ENCODE measurements at places on chromosomes 5 and 9.
A peak's percentile ranks its signal among the peaks of the same experiment; 100 is the strongest.

GRCh38 chr9:114611516-114612271 is 603 bp downstream of the TMEM268 start:
- peak; percentile 73 for DNase-seq

DNA sequence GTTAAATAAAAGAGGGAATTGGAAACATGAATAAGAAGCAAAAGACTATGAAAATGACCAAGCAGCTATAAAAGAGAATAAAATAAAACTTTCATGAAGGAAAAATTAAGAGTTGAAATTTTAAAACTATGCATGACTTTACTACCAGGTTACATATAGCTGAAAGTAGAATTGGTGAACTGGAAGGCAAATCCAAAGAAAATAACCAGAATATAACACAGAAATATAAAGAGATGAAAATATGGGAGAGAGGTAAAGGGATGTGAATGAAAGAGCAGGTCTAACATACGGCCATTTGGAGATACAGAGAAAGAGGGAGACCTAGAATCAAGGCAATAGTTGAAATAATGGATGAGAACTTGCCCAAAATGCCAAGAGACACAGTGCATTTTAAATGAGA is 42.9 kb upstream of the TDRD7 start:
- DNase-seq = no peak

GRCh38 chr5:9343146-9343850 is 202.6 kb downstream of the SEMA5A start:
- DNase-seq = peak; percentile 45

DNA sequence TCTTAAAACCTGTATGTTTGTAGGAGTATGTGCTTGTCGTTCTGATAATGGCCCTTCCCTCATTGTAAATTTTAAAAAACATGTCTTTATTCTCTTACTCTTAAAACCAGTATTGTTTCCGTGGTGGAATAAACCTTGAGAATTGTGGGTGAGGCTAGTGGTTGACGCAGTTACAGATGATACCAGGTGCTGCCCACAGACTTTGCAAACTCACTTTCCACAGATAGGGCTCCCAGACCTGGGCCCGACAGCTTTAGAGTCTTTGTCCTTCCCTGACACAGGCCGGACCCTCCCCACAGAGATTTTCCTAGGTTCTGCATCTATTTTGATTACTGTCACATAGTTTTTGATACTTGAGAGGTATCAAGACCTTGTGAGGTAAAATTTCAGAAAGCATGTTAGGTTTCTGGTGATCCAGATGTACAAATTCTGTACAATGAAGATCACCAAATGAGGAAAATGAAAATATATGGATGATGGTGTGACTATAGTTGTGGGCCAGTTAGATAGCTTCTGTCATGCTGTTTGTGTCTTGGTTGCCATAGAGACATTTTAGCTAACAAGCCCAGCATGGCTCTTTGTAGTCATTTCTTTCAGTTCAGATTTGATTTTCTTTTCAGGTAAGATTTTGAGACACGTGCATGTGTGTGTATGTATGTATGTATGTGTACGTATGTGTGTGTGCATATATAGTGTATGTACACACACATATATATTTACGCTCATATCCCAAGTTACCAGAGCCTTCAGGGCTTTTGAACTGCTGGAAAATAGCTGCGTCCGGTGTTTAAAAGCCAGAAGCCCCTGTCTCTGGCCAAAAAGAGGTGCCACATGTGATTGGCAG is 33.8 kb downstream of the DMRT1 start:
- DNase-seq = no peak

DNA sequence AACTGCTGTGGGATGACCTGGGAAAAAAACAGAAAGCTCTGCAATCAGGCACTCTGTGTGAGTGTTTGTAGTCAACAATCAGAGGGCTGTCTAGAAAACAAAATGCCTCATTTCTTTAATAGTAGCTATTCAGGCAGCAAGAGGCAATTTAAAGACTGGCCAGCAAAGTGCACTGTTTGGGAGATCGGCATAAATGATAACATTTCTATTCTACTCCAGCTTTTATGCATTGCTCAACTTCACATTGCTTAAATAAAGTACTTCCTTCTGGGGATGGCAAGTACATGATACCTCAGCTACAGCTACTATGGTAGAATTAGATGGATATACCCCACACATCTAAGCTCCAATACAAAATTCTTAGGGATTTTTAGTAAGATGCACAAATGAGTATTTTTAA is 193.1 kb downstream of the DCP2 start:
- peak; percentile 39 for DNase-seq

DNA sequence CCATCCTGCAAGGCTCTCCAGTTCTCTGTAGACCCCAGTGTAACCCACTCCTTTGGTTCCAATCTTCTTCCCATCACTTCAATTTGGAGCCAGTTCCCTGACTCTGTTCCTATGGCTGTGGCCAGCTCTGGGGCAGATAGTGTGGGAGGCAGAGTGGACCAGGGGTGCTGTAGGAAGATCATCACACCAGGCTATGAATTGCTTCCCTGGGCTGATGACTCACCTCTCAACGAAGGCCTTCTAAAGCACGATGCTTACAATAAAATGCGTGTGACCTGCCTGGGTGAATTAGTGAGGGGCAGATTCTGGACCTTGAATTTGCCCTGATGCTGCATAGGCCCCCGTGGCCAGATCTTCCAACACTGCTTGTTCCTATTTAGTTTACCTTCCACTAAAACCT is 289.7 kb downstream of the FBXL7 start:
- DNase-seq = no peak

- DNase-seq = peak; percentile 18
Measured at GRCh38 chr5:98999631-99000030, 70.8 kb upstream of the CHD1 start.

GRCh38 chr5:76365561-76365960 is 37.5 kb upstream of the IQGAP2 start:
- DNase-seq = no peak

- DNase-seq = no peak
Measured at GRCh38 chr9:36164372-36164771, 4.8 kb upstream of the CCIN start.
